Spinal cord (tissue), 10 donors: ENCODE measurements at places on chromosomes 3 and 15.

- DNase-seq = no peak
These were observed 83.8 kb downstream of the GHSR start for GRCh38 chr3:172364374-172365027.

- no peak for DNase-seq
These were observed 89.7 kb downstream of the BDH1 start for GRCh38 chr3:197465996-197466549.

GRCh38 chr3:47424434-47425382 lies 43.9 kb downstream of the PTPN23 start:
- DNase-seq = no peak

GRCh38 chr3:156449710-156450574 lies 105.0 kb downstream of the SSR3 start:
- DNase-seq = no peak

DNA sequence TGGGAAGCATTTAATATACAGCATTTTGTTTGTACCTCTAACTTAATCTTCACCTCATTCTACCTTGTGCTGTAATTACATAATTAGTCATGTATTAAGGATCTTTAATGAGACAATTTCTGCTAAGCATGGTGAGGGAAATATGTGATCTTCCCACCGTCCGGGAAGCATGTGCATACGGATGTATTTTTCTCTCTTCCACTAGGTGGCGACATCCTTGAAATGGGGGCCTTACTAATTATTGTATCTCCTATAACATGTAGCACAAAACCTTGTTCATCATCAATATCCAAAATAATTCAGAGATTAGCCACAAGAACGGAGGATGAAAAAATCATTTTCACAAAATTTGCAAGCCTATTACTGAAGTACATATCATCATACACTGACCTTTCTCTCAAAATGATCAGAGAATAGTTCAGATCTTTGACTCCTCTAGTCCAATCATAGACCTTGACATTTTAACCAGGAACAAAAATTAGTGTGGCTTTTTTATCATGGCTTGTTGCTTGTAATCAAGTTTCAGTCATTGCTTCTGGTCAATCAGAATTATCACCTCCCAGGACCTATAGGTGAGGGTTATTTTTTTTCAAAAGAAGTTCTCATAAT lies 148.9 kb upstream of the GBE1 start:
- no peak for DNase-seq
